ENCODE measurements at places on chromosomes 3 and 15. TPM values are rescaled to one million over a fixed set of nuclear protein-coding genes. Genes with fewer than 3 reads are reported as not detected.

Gene GAP43
- total RNA-seq = 0.92 TPM

Gene SMCO1
- total RNA-seq = 58.7 TPM

Gene TEX55
- total RNA-seq = not detected

Gene PLCB2
- total RNA-seq = 1.6 TPM

Gene EPHB3
- 1.1 TPM for total RNA-seq

DNA sequence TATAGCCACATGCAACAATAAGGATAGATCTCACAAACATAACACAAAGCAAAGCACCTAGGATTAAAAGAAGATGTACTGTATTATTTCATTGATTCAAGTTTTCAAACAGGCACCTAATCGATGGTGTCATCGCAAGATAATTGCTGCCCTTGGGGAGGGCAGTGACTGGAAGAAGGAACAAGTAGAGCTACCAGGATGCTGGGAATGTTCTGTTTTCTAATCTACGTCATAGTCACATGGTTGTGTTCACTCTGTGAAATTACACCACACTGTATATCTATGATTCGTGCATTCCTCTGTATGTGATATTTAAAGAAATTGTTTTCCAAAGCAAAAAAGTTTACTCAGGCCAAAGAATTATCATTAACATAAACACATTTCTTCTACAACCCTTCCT, 236.6 kb downstream of the FGF12 start:
- no peak for DNase-seq

GRCh38 chr15:40894681-40895448, 615 bp downstream of the VPS18 start:
- DNase-seq = peak; percentile 72

GRCh38 chr3:99776516-99777209, 41.0 kb upstream of the CMSS1 start:
- DNase-seq = no peak

- peak; percentile 41 for DNase-seq
Measured at GRCh38 chr15:42919799-42920518, 619 bp downstream of the TTBK2 start.

GRCh38 chr3:155088706-155089345, 8.7 kb downstream of the MME start:
- no peak for DNase-seq

DNA sequence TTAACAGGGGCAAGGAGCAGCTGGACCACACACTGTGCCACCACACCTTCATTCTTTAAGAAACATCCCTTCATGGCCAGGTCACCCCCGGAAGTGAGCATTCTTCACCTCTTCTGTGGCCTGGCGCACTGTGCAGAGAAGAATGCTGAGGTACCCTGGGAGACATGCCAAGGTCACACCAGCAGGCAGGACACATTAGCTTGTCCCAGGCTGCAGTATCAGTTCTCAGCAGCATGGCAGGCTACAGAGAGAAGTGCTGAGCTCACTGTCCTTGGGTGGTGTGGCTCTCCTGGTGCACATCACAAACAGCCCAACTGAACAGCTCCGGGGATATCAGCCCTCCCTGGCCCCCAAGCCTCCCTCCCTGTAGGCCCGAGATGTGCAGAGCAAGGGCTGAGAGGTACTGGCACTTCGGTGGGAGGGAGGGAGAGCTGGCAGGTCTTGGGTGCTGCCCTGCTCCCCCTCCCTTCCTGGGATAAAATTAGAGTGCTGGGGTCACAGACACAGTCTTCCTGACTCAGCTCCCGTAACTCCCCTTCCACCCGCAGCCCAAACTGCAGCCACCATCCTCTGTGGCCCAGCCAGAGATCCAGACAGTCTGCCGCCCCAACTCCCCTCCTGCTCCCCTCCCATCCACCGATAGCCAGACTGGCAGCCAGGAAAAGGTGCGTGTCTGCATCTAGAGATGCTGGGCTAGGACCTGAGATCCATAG, 13.4 kb downstream of the SEMA7A start:
- no peak for DNase-seq

DNA sequence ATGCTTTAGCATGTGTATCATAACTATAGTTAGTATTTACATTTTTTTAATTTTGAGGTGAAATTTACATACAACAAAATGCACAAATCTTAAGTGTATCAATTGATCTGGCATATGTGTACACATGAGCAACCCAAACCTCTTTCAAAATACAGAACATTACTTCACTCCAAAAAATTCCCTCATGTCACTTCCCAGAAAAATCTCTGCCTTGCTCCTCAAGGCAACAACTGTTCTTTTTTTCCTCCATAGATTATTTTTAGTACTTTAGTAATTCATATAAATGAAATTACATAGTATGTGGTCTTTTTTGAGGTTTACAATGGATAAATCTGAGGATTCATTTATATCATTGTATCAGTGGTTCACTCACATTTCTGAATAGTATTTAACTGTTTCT, 84.9 kb downstream of the TRIM42 start:
- DNase-seq = no peak

GRCh38 chr3:64094713-64095079, 71.4 kb upstream of the PSMD6 start:
- DNase-seq = no peak

DNA sequence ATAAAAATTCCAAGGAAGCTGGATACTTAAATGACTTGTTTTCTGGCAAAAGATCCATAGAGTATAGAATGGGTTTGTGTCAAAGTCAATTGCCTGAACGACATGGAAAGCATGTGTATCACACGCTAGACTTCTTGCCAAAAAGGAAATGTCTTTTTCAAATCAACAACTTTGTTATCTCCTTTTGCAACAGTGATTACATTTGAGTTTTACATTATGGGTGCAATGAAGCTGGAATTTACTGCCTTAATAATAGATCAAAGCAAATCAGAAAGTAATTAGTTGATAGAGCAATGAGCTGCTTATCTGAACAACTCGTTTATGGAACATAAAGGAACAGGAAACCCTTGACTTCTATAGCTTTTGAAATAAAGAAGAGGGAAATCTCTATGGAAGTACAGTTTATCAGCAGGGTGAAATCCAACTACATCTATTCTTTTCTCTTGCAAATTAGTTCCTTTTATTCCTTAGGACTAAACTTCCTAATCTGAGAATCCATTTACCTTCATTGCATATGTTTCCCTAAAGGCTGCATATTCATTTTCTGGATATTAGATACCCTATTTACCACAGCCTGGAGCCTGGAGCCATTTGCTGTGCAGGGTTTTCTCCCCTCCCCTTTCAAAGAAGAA, 415.1 kb upstream of the NECTIN3 start:
- DNase-seq = no peak

GRCh38 chr3:52742418-52743041, 28.2 kb downstream of the NEK4 start:
- no peak for DNase-seq

DNA sequence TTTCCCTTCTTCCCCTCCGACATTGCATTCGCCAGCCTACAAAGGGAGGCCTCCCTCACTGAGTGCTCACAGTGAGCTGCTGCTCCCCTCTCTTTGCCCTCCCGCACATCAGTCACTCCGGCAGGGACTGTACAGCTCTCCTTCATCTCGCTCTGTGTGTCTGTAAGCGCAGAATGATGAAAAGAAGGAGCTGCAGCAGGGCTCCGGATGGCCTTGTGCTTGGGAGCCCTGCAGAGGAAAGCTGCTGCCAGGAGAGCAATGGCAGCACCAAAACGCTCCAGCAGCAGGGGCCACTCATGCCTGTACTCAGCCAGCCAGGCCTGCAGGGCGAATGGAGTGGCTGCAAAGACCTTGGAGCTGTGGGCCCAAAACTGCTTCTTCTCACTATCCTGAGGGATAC, 107.0 kb upstream of the NSMCE3 start:
- no peak for DNase-seq

GRCh38 chr15:99923711-99924110, 190.5 kb upstream of the LYSMD4 start:
- DNase-seq = no peak

GRCh38 chr15:66014635-66015182, 145.4 kb downstream of the RAB11A start:
- DNase-seq = no peak

- no peak for DNase-seq
Measured at GRCh38 chr3:38792983-38793382, 23.0 kb downstream of the SCN10A start.

DNA sequence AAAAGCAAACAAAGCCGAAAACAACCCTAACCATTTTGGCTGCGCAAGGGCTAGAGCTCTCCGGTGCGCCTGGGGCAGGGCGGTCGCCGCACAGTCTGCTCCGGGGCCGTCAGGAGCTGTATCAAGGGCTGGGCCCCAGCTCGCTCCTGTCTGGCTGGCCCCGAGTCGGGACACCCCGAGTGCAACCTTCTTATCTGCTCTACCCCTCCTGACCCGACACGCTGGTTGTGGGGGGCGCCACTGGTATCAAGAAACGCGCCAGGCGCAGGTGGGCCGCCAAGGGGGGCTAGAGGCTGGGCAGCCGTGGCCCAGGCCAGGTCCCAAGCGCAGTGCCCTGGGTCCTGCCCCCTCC, 36.0 kb downstream of the NR2F2 start:
- peak; percentile 50 for DNase-seq
